CD8-positive, alpha-beta memory T cell (primary cell): ENCODE measurements at places on chromosomes 2 and 18.

- DNase-seq: no peak
These were observed 176.8 kb downstream of the ZEB2 start for GRCh38 chr2:144343145-144343544.

- no peak for DNase-seq
These were observed 198.6 kb upstream of the STK17B start for GRCh38 chr2:196369967-196370366.

DNA sequence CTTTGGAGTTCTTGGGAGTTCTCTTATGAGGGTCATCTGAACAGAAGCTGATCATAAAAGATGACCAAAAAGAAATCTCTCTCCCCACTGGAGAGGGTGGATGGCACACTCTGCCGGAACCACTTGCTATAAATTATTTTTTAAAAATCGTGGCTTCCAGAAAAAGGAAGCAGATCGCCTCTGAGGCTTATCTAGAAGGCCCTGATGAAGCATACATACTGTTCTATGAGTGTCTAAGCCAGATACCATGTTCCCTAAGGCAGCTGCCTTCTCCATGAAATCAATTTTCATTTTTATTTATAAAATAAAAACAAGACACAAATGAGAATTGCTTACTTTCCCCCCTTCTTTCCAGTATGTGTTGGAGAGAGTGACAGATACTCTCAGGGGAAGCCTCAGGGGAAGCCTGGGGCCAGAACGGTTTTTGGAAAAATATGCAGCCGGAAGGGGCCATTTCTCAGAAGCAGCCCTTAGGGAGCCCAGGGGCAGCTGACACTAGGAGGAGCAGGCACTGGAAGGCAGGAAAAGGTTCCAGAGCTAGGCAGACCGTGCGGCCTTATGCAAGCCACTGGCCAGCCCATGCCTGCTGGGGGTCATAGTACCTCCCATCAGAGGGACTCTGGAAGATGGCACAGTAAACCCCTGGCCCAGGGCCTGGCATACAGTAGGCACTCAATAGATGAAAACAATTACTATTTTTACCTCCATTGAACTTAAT, 130.6 kb downstream of the CABLES1 start:
- no peak for DNase-seq

DNA sequence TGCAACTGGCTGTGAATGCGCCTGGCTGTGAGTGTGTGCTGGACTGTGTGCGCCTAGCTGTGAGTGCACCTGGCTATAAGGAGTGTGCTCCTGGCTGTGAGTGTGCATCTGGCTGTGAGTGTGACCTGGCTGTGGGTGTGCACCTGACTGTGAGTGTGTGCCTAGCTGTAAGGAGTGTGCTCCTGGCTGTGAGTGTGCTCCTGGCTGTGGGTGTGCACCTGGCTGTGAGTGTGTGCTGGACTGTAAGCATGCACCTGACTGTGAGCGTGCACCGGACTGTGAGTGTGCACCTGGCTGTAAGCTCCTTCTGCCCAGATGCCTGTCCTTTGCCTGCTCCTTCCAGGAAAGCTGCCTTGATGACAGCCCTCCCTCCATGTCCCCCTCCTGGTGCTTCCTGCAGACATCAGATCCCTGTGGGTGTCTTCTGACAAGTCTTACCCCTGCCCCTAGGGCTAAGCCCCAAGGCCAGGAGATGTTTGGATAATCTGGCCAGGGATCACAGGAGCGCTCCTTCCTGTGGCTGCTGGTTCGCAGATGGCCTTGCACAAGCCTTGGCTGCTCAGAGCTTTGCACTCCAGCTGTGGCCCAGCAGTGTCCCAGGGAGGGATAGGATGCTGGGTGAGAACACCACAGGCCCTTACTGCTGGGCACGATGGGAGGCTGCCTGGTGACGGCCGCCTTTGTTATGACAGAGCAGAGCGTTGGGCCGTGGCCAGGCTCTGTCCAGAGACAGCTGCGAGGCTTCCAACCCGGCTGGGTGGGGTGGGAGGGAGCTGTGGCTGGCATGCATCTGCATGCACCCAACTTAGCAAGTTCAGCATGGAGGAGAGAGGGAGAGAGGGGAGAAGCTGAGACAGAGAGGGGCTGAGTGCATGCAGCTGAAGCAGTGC, 89.9 kb downstream of the GLI2 start:
- DNase-seq: no peak

- no peak for DNase-seq
These were observed 36.4 kb upstream of the PHLPP1 start for GRCh38 chr18:62678847-62679485.

DNA sequence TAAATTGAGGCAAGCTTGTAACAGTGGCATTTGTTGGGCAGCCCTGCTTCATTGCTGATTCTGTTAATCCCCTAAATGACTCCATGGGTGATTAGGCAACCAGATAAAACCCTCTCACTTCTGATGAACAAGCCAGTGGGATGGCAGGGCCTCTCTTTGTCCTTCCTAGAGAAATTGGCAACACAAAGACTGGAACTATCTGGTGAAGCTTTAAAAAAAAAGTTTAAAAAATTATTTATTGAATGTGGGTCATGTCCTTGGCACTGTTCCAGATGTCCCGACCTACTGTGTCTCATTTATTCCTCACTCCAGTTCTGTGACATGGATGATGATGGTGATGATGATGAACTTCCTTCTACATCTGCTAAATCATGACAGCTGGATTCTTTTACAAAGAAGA, 30.8 kb downstream of the NRP2 start:
- no peak for DNase-seq

GRCh38 chr2:109218087-109218791, 89.2 kb downstream of the SH3RF3 start:
- DNase-seq: no peak

GRCh38 chr18:63559567-63560491, 17.7 kb downstream of the SERPINB12 start:
- no peak for DNase-seq

GRCh38 chr2:198715302-198715835, 742.4 kb downstream of the SATB2 start:
- DNase-seq: no peak

DNA sequence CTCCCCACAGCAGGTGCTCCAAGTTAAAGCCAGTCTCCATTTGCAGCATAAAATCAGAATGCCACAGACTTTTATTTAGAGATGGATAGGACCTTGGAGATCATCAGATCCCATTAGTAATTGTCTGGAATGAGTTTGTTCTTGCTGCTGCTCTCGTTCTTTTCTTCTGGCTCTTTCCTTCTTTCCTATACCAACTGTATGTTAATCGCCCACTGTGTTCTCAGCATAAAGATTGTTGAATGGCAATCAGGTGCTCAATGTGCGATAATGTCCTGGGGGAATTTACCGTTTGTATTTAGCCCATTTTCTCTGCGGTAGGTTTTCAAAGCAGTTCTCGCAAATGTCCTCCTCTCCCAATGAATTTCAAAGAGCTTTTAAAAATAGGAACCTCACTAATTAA, 3.3 kb downstream of the GPR39 start:
- no peak for DNase-seq

DNA sequence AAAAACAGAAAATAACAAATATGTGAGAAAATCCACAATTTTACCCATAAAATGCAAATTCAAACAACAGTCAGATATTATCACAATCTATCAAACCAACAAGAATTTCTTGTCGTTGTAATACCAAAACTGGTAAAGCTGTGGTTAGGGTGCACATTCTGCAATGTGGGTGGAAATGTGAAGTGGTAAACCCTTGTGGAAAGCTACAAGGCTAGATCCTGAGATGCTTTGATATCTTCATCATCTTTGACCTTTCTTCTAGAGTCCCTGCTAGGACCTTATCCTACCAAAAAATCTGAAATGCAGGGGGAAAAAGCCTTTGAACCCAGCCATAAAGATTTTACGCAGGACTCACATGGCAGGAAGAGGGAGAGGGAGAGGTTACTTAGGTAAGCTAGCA, 17.2 kb upstream of the ATG16L1 start:
- DNase-seq: no peak

GRCh38 chr2:226911932-226912331, 76.1 kb downstream of the RHBDD1 start:
- DNase-seq: no peak

DNA sequence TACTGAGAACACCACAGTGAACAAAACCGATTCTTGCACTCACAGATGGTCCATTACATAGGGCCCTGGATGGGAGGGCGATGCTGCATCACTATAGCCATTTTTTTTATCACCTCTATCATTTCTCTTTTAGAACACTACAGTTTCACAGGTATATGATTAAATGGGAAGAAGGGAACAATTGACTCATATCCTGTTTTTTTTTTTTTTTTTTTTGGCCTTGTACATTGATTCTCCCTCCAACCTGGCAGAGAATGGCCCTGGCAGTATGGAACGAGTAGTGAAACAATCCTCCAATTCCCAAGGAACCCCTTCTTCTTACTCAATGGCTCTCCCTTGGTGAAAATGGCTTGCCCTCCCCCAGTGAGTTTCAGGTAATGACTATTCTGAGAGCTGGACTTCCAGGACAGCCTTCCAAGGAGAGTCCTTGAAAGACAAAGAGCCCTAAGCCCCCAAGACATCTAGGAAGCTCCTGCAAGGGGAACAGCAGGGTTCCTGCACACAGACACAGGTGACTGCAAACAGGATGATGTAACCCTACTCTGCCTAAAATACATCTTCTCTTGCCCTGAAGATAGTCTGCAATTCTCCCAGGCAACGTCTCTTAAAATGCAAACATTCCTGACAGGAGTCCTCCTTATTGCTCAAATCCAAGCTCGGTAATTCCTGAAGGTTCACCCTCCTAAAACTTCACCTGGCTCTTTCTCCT, 405.4 kb downstream of the SETBP1 start:
- no peak for DNase-seq

DNA sequence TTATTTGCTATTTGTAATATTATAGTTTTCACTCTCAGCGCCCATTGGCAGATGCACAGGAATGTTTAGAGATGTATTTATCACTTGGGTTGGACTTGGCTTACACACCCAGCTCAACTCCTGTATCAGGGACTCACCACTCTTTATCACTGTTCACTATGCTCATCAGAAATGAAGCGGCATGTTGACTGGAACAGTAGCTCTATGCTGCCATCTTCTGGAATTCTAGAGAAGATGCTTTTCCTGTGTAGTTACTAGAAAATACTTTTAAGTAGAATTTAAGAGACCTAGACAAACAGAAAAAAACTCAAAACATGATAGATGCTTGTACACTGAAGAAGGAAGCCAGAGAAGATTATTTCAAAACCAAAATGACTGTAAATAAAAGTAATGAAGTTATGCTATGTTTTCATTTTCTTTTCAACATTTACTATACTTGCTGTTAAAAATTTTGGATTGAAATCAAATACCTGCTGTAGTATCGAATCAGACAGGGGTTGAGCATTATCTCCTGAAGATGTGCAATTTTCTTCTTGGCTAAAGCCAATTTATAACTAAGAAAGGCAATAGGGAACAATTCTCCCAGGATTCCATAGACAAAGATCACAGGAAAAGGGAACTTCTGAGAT, 47.4 kb upstream of the NXPH2 start:
- no peak for DNase-seq

DNA sequence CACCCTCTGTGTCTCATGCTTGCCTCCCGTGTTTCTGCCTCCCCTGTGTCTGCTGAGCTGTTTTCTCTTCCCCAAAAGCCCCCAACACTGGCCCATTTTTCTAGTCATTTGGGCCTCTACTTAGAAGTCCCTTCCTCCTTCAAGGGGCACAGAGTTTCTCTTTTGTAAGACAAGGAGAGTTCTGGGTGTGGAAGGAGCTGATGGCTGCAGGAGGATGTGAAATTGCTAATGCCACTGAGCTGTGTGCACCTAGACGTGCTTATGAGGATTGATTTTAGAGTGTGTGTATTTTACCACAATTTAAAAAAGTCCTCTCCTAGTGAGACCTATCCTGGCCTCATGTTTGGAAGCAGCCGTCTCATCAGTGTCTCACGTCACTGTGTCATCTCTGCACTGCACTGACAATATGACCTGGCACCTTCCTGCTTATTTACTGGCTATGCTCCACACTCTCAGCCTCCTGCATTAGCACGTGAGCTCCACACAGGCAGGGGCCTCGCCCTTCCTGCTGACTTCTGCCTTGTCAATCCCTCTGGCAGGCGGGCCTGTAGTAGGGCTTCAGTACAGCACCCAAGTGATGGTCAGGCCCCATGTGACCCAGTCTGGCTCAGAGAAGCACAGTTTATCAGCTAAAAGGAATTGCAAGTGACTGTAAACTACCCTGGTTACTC, 8.0 kb upstream of the MBP start:
- no peak for DNase-seq

DNA sequence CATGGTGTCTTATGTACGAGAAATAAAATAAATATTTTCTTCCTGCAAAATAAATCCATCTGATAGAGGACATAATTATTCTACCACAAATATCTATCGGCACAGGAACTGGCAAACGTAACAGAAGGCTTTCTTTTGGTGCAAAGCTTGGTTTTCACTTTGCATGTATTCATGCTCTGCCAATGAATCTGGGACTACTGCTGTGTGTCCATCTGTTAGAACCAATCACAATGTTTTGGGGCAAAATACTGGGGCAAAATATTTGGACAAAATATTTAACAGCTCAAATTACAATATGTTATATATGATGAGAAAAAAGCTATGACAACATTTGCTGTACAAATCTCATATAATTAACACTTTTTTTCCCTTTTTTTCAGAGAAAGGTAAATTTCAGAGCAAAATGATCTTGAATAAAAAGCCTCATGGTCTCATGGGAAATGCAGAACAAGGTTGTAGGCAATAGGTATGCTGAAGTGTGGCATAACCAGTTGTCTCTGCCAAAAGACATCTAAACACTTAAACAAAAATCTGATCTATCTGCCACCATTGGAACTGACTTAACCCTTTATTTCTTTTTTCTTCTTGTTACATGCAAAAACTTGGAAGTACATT, 923.2 kb downstream of the CPS1 start:
- DNase-seq: no peak

- no peak for DNase-seq
These were observed 53.6 kb upstream of the EML6 start for GRCh38 chr2:54669677-54670484.

GRCh38 chr18:42530276-42530675, 575.2 kb downstream of the PIK3C3 start:
- DNase-seq: no peak

- no peak for DNase-seq
These were observed 207.9 kb downstream of the GLI2 start for GRCh38 chr2:120943403-120944034.

GRCh38 chr2:166572937-166573336, 78.9 kb upstream of the SCN7A start:
- no peak for DNase-seq

GRCh38 chr18:45403341-45404049, 211.8 kb upstream of the SLC14A2 start:
- no peak for DNase-seq

DNA sequence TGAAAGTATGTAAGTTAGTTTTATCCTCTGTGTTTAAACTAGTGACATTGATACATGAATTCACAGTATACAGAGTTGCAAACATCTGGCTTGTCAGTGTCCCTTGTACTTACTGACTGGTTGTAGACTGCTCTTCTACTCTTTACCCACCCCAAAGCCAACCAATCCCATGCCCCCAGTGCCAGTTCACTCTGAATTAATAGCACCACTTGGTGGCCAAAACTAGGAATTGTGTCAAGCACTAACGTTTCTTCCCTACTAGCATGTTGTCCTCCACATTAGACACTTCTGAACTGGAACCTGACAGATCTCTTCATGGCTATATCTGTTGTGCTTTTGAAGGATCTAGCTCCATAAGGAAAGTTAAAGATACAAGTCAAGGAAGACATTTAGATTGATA, 27.2 kb upstream of the OTX1 start:
- DNase-seq: no peak
